ENCODE measurements at places on chromosomes 7 and 10.
A peak's percentile ranks its signal among the peaks of the same experiment; 100 is the strongest.

DNA sequence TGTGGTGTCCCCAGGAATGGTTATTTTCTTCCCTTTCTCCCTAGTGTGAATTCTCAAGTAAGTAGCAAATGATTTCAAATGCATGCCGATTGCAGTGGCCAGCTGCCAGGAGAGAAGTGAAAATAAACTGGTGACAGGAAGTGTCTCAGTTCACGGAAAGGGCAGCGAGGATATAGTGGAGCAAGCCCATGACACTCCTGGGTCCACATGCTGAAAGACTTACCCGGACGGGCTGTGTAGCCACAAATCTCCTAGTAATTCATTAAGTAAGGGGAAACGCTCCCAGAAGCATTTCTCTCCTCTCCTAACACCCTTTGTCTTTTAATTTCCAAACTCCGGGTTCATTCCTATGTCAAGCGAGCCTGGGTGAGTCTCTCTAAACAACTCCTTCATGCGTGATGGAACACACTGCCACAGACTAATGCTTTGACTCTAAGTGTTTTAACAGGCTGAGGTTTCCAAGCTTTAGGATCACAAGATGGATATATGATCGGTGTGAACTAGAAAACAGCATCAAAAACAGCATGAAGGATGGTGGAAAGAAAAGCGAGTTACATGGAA is 125.6 kb downstream of the CYP26A1 start:
- peak; percentile 49 for DNase-seq

GRCh38 chr10:91220954-91221675 is 652 bp downstream of the PCGF5 start:
- DNase-seq = peak; percentile 32

- DNase-seq = no peak
These were observed 206.9 kb downstream of the PTEN start for GRCh38 chr10:88070080-88070880.

- DNase-seq = no peak
These were observed 39.9 kb downstream of the CYTH3 start for GRCh38 chr7:6232534-6232933.

DNA sequence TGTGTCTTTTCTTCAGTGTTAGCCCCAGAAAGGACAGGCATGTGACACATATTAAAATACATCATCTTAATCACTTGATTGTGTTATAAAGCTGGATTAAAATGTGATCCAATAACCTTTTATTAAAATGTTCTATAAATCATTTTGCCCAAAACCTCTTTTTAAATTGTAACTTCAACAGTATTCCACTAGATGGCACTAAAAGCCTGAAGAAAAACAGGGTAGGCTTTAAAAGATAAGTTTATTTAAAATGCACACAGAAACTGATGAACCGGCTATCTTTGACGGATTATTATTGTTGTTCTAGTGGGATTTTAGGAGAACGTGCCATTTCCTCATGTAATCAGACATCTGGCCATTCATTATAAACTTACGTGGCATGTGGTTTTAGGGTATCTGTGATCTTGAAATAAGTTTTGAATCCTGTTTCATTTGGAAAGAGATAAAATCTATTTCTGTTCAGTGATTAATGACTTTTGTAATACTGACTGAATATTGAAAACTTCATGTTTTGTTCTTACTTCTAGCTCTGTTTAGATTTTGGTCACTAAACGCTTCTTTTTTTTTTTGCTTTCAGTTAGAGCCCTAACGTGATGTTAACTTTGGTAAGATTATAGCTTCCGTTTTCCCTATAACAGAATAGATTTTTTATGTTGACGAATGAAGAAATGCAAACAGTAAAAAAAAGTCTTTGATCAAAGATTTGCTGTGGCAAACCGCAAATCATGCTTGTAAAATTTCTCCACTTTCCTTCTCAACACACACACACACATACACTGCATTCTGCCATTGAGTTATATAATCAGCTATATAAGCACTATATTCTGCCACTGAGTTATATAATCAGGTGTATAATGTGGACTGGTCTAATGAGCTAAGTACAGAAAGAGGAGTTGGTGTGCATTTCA is 13.6 kb downstream of the VPS50 start:
- DNase-seq = no peak

DNA sequence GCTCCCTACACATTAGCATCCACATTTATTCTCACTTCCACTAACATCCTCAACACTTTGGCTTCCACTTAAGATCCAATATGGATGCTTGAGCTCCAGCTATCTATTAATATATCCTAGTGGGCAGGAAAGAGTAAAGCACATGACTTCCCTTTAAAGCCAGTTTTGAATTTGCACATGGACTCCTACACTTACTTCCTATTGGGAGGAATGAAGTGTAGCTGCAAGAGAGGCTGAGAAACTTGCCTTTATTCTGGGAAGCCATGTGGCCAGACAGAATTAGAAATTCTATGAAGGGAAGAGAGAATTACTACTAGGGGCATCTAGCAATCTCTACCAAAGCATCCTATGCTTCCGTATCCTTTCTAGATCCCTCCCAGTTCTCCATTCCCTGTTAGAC is 3.0 kb upstream of the TSPAN14 start:
- no peak for DNase-seq

DNA sequence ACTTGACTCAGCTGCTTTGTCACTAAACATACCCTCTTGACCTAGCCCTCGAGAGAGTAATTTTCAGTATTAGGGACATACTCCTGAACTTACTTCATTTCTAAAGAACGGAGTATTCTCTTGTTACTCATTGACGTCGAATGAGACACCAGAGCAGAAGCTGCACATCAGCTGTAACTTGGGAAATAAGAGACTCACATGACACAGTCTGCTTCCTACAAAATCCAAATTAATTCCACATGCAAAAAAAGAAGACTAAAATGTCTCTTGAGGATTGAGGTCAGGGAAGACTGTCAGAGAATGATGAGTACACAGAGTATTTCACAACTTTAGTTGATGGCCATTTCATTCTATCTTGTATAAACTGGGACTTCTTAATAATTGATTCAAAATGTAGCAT is 114.7 kb upstream of the EGFR start:
- no peak for DNase-seq

DNA sequence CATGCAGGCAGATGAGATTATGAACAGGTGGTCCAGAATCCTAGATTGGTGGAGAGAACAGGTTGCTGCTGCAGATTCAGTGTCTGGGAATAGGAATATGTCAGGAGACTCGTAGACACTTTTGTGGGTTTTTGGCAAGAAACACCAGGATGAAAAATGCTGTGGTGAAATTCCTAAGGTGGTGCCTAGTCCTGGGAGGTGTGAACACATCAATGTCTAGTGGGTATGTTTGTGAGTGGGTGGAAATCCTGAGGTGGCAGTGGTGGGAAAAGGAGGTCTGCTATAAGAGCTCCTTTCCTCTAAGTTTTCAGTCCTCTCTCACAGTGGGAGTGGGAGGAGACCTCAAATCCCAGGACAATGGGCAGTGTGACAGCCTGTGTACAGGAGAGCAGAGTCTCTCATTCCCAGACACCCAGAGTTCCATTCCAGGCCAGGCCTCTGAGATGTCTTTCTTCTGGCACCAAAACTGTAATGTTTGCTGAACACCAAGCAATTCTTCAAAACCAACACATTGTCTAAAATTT is 5.1 kb downstream of the ERV3-1 start:
- DNase-seq = no peak

DNA sequence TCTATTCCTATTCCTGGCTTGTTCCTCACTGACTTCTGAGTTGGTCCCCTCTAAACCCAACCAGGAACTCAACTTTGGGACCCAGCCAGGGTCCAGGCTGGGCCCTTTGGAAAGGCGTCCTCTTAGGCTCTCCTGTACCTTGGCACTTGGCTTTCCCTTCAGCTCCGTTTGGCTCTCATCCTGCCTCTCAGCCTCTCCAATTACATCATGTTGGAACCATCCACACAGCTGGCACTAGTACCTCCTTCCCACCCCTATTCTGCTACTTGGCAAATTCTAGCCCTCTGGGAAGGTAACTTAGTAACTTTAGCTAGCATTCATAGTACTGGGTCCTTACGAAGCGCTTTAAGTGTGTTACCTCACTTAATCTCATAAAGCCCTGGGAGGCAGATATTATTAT is 205.3 kb upstream of the HABP2 start:
- no peak for DNase-seq

- DNase-seq = no peak
These were observed 107.8 kb upstream of the PPP1R3A start for GRCh38 chr7:114026486-114027089.

GRCh38 chr7:132437730-132438129 is 138.5 kb downstream of the PLXNA4 start:
- peak; percentile 24 for DNase-seq

DNA sequence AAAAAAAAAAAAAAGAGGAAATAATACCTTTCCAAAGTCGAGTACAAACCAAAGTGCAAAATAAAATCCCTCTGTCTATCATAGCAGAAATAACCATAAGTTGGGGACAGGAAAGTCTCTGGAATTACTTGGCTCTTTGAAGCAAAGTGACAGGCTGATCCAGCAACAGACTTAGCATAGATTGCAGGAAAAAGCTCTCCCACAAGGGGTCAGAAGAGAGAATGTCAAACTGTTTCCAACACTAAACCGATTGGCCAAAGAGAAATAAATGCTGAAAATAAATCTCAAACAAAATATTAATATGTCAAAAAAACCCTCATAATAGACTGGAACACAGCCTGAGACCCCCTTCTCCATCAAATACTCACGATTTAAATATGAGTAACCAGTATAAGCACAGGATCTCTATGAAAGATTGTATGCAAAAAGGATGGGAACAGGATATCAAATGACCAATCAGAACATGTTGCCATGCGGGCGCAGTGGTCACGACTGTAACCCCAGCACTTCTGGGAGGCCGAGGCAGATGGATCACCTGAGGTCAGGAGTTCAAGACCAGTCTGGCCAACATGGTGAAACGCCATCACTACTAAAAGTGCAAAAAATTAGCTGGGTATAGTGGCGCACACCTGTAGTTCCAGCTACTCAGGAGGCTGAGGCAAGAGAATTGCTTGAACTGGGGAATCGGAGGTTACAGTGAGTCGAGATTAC is 1000.7 kb upstream of the LRRN3 start:
- peak; percentile 34 for DNase-seq

GRCh38 chr10:74541375-74541774 is 285.0 kb upstream of the KAT6B start:
- no peak for DNase-seq

- no peak for DNase-seq
These were observed 30.7 kb downstream of the ACSL5 start for GRCh38 chr10:112404617-112405016.

GRCh38 chr7:40551685-40552576 is 417.1 kb downstream of the SUGCT start:
- no peak for DNase-seq

GRCh38 chr10:64040781-64041180 is 519.6 kb downstream of the REEP3 start:
- no peak for DNase-seq

GRCh38 chr7:79471283-79471682 is 17.8 kb upstream of the MAGI2 start:
- DNase-seq = no peak

GRCh38 chr7:98998821-98999725 is 120.7 kb downstream of the TRRAP start:
- peak; percentile 15 for DNase-seq

GRCh38 chr7:42611289-42611928 is 300.5 kb downstream of the C7orf25 start:
- DNase-seq = no peak

DNA sequence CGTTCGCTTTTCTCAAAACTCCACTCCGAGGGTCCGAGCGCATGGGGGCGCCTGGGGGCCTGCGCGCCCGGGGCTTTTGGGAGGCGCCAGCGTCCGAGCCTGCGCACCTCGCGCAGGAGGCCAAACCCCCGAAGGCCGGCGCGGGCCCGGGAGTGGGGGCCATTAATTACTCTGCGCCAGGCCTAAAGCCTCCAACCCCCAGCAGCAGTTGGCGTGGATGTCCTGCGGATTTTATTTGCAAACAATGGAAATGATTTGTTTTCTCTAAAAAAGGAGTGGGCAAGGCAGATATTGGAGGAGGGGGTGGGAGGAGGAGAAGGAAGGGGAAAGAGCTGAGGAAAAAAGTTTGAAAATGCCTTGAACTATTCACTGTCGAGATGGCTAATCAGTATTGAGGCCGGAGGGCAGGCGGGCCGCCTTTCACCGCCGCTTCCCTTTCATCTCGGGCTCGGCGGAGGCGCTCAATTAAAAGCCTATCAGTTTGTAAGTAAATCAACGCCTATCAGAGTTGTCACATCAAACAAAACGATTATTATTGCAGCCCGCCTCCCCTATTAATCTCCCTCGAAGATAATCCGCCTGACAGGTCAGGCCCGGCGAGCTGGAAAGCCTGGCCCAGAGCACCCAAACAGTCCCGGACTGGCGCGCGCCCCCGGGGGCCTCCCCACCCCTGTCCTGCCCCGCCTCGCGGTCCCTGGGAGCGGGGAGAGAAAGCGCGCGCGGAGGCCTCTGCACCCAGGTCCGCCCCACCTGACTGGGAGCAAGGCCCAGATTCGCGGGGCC is 3.4 kb upstream of the ZNF503 start:
- DNase-seq = no peak

- DNase-seq = no peak
These were observed 83.7 kb downstream of the JMJD1C start for GRCh38 chr10:63382066-63382465.

DNA sequence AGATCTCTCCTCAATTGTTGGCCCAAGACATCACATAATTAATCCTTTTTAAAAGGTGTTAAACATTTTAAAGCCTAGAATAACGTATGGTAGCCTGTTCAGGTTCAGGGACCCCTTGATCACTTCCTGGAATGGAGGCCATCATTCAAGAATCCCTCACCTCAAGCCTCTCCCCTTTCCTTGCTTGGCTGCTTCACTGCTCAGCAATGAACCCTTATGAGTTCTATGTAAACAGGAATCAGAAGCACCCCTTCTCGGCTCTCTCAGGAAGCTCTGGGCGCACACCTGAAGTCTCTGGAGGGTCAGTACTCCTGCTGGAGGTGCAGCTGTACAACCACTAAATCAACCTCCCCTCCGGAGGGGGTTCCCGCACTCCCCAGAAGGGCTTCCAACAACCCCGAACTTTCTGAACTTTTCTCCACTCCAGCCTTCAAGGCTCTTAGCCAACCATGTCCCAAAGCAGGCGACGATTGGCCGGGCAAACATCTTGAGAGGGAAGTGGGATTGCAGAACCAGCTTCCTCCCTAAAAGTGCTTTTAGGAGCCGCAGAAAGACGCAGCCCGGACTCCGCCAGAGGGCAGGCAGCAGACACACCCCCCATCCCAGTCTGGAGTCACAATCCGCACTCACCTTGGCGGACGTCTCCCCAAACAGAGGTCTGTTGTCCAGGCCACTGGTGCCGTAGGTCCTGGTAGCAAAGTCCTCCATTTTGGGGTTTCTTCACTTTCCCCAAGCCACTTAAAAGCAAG is 562 bp downstream of the TMEM243 start:
- DNase-seq = peak; percentile 60

GRCh38 chr10:47410862-47411261 is 26.8 kb upstream of the ZNF488 start:
- no peak for DNase-seq

GRCh38 chr10:99658622-99659030 is 683 bp upstream of the ENTPD7 start:
- peak; percentile 67 for DNase-seq

DNA sequence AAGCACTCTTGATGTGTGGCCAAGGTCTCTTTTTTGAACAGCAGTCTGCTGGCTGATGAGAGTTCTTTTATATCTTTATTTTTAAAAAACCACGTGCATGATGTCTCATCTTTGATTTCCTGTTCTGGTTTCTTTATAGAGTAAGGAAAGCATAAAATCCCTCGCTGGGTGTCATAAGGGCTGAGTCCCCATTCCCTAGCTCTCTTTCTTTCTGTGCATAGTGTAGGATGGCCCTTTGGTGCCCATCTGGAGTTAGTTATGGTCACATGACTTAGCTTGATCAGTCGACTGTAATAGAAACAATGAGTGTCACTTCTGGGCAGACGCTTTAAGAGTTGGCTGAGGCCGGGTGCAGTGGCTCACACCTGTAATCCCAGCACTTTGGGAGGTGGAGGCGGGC is 38.5 kb downstream of the GHRHR start:
- no peak for DNase-seq

Data from testis (tissue), 5 donors.